ENCODE measurements at places on chromosomes 1 and 21.

GRCh38 chr1:87329526-87330056, 911 bp downstream of the LMO4 start:
- DNase-seq = peak; percentile 42

GRCh38 chr1:161265305-161265704, 6.8 kb downstream of the PCP4L1 start:
- no peak for DNase-seq

DNA sequence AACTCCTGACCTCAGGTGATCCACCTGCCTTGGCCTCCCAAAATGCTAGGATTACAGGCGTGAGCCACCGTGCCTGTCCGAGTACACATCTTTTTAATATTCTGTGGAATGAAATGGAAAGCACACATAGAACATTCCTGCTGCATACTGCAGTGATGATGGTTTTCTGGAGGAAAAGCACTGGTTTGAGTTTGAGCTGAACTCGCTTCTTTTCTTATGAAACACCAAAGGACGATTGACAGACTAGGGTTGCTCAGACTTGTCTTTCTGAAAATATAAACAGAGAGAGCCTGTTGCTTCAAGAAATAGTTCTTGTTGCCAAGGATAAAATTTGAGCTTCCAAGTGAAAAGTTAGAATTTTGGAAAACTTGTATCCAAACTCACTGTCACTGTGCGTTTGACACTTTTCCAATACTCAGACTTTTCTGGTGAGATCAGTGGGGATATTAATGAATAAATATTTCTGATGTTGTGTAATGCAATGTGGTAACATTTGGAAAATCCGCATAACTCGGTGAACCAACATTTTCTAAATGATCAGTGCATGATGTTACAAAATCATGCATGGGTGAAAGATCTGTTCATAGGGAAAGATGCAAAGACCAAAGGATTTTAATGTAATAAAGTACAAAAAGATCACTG, 15.0 kb upstream of the ERMAP start:
- DNase-seq = no peak

- DNase-seq = no peak
These were observed 2.4 kb downstream of the FOXD3 start for GRCh38 chr1:63324779-63325119.

GRCh38 chr1:150798525-150798924, 9.5 kb downstream of the CTSK start:
- DNase-seq = no peak

DNA sequence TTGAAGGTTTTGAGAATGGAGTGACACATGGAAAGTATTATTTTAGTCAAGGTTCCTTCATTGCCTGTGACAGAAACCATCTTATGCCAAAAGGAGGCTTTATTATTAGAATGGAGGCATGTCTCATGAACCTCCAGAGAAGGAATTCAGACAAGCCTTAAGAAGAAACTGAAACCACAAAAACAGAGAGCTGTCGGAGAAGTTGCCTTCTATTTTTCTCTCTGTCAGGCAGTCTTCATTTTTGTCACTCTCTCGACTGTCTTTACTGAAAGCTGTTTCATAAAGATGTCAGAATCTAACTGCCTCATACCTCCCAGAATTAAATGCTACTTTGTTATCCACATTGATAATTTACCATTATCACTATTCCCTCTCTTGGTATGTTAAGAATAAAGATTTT, 434.7 kb upstream of the ADGRL4 start:
- DNase-seq = no peak

DNA sequence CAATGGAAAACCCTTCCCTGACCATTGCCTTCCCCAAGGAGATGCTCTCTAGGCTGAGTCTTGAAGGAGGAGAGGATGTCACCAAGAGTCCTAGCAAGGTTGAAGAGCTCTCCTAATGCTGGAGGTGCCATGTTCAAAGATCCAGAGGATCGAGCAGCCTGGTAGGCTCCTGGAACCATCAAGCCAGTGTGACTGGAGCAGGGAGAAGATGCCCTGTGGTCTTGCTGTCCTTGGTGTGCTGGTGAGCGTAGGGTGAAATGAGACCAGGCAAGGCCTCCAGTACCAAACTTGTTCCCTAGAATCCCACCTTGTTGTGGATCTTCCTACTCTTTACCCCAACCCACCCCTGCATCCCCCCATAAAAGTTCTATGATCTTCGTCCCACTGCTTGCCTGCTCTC, 46.6 kb upstream of the GALNT2 start:
- DNase-seq = no peak

- DNase-seq = no peak
These were observed 29.2 kb downstream of the EYA3 start for GRCh38 chr1:28058971-28059878.

DNA sequence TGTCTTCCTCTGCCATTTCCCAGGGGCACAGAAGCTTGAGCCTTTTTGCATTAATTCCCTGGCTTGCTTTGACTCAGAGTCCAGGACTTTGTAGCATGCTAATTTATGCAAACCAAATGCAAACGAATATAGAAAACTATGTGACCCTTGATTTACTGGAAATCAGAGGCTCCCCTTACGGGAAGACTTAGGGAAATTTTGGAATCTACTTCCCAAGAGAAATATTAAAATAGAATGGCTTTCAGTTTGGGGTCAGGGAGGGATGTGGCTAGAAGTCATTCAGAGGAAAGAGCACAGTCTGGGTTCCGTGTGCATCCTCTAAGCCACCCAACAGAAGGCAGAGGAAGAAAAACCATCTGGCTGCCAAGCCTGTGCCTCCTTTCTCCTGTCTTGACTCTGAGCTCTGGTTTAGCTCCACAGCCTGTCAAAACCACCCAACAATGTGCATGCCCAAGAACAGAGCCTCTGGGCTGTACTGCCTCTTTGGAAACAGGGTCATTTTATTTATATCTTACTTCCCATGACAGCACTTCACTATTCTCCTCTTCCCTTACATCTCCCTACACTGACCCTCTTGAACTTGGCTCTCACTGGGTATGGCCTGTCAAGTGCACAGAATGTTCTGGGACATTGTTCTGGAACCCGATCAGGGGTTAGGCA, 30.1 kb downstream of the ATF3 start:
- no peak for DNase-seq

DNA sequence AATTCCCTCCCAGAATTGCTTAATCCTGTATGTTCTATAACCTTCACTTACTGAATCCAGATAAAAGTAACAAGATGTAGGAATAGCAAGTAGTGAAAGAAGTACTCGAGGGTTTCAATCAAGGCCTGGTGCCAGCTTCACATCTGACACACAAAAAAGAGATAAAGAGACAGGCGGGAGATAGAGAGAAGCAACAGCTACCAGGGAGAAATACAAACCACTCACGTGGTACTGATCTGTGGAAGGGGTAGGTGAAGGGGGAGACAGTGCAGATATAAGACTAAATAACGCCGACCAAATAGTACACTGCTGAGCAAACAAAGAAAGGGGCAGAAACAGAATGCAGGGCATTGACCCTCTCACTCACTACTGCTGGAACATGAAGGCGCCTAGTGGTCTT, 295.2 kb downstream of the NEGR1 start:
- no peak for DNase-seq

DNA sequence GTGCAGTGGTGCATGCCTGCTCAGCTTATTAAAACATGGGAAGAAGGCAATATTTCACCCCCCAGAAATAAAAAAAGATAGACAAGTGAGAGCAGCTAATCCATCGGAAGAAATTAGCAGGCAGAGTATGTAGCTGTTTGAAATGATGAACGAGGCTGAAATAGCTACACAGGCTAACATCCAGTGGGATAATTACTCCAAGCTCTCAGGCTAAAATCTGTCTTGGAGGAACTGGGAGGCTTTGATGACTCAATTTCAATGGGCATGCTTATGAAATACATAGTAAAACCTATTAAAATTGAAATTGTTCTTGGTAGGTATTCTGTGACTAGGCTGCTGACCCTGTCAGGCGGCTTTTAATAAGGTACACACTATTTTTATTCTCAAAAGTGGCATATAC, 84.1 kb upstream of the RRP15 start:
- DNase-seq = no peak

DNA sequence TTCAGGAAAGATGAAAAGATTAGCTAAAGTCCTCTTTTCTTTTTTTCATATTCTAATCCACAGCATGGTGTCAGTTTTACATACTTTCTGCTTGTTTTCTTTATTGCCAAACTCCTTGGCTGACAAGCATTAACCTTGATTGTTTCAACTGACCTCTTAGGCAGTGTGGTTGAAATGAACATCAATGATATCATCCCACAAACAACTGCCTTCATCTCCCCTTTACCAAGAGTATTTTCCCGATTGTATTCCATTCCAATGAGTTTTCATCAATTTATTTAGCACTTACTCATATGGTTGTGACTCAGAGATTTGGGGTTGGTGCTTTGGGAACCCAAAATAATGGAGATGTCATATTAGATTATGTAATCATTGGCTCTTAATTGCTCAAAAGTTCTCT, 71.8 kb downstream of the SPAG17 start:
- DNase-seq = no peak

- peak; percentile 3 for DNase-seq
These were observed 103.3 kb upstream of the DEPDC1 start for GRCh38 chr1:68600049-68600661.

- DNase-seq = no peak
These were observed 1.9 kb downstream of the TAL1 start for GRCh38 chr1:47229886-47230691.

GRCh38 chr1:244349581-244350001, 102.1 kb downstream of the ADSS2 start:
- no peak for DNase-seq

GRCh38 chr1:59504276-59504675, 207.4 kb downstream of the FGGY start:
- DNase-seq = no peak

DNA sequence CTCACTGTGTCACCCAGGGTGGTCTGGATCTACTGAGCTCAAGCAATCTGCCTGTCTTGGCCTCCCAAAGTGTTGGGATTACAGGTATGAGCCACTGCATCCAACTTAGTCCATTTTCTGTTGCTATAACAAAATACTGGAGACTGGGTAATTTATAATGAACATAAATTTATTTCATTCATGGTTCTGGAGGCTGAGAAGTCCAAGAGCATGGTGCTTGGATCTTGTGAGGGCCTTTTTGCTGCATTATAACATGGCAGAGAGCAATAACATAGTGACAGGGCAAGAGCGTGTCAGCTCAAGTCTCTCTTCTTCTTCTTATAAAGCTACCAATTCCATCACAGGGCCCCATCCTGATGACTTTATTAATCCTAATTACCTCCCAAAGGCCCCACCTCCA, 3.6 kb upstream of the KIF2C start:
- no peak for DNase-seq

- no peak for DNase-seq
These were observed 36.8 kb downstream of the TRIM11 start for GRCh38 chr1:228369608-228370438.

DNA sequence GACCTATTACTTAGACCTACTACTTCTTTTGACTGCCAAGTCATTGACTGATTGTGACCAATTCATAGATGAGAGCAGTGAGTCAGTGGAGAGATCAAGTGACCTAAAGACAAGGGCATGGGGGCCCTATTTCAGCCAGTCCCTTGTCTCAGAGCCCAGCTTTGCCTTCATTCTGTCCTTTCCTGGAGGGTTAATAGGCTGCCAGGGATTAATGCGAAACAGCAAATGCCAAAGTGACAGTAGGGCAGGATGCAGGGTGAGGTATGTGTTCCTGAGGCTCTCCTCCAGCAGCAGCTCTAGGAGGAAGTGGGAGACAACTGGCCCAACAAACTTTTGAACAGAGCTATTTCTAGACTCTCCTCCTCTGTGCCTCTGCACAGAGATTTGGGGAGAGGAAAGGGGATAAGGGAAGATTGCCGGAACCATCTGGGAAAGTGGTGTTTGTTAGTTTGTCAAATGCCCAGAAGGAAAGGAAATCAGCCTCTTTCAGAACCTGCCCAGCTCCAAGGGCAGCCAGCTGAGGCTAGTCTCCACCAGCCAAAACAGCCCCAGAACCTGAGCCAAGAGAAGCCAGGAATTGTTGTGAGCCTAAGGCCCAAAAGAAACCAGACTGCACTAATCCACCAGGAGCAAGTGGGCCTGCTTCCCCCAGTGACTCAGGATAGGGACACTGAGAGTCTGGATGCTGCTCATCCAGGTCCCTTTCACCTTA, 4.9 kb upstream of the S100A3 start:
- no peak for DNase-seq
